ENCODE measurements at places on chromosomes 12 and 14. TPM values are rescaled to one million over a fixed set of nuclear protein-coding genes. Genes with fewer than 3 reads are reported as not detected.

GRCh38 chr12:93419388-93420034 lies 22.2 kb downstream of the UBE2N start:
- H3K4me1 ChIP-seq = no peaks in the 10 kb centered on the region
- H3K4me3 ChIP-seq = no peak overlapping the region
- DNase-seq = no peak
- no peaks in the 10 kb centered on the region for H3K27me3 ChIP-seq

DNA sequence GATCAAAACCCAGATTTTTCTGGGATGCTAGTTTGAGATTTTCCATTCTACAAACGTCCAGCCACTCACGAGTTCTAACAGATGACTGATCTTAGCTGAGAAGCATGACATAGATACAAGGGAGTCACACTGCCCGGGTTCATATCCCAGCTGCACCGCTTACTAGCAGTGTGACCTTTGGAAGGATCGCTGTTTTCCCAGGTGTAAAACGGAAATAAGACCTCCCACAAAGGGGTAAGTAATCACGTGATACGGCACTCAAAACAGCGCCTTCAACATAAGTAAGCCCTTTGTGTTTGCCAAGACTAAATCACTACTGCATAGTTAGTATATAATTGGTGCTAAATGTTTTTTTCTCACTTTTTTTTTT lies 624 bp upstream of the PWP1 start:
- DNase-seq = peak; percentile 60
- H3K36me3 ChIP-seq = peaks cover 16% of the 10 kb centered on the region
- H3K4me3 ChIP-seq = peak overlapping the region; percentile 80
- H3K27me3 ChIP-seq = no peaks in the 10 kb centered on the region
- peaks cover 12% of the 10 kb centered on the region for H3K4me1 ChIP-seq
- peak overlapping the region; percentile 84 for H3K27ac ChIP-seq

DNA sequence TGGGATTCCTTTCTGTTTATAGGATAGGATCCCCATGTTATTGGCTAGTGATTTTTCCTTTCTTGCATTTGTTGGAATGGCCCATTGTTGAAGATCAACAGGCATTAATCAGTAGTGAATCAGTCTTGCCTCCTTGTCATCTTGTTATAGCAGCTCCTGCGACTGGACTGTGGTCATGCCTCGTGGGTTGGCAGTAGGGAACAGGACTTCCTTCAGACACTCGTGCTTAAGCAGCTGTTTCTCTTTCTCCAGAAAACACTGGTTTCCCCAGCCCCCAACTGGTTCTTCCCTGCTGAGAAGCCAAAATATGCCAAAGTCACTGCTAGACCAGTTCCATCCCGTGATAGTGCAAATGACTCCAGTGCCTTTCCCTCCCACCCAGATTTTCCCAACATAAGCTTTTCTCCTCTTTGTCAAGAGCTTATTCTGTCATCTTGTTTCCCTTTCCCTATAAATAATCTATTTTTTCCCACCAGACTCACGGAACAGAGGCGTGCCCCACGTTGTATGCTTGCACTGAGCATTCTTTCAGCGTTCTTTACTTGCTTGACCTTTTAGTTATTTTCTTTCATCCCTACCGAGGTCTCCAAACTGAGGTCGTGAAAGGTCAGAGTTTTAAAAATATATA lies 83.5 kb downstream of the SAMD4A start:
- H3K4me1 ChIP-seq = peaks cover 43% of the 10 kb centered on the region
- DNase-seq = peak; percentile 69
- no peak overlapping the region for H3K4me3 ChIP-seq
- H3K36me3 ChIP-seq = no peaks in the 10 kb centered on the region

Gene NRIP2
- 1.8 TPM for total RNA-seq

GRCh38 chr14:39228509-39229221 lies 5.0 kb upstream of the MIA2 start:
- H3K27me3 ChIP-seq = no peaks in the 10 kb centered on the region
- H3K4me1 ChIP-seq = peaks cover 4% of the 10 kb centered on the region
- no peak overlapping the region for H3K4me3 ChIP-seq
- H3K27ac ChIP-seq = no peak overlapping the region
- H3K36me3 ChIP-seq = no peaks in the 10 kb centered on the region
- DNase-seq = no peak

- H3K27me3 ChIP-seq = no peaks in the 10 kb centered on the region
- DNase-seq = no peak
- H3K36me3 ChIP-seq = no peaks in the 10 kb centered on the region
Observed at GRCh38 chr12:129373746-129374145, 520.5 kb downstream of the GLT1D1 start.

- H3K36me3 ChIP-seq = no peaks in the 10 kb centered on the region
- no peaks in the 10 kb centered on the region for H3K27me3 ChIP-seq
- DNase-seq = peak; percentile 64
- no peak overlapping the region for H3K4me3 ChIP-seq
- peaks cover 33% of the 10 kb centered on the region for H3K4me1 ChIP-seq
Observed at GRCh38 chr12:123041811-123042655, 61.6 kb downstream of the ARL6IP4 start.

Gene ITGA5
- 37.3 TPM for total RNA-seq

Gene HELB
- 20.4 TPM for total RNA-seq

Gene SSPN
- total RNA-seq = 4.0 TPM

Gene ZDHHC22
- total RNA-seq = 13.4 TPM

- no peaks in the 10 kb centered on the region for H3K36me3 ChIP-seq
- no peak overlapping the region for H3K4me3 ChIP-seq
- H3K27ac ChIP-seq = peak overlapping the region; percentile 75
- peaks cover 35% of the 10 kb centered on the region for H3K4me1 ChIP-seq
- no peaks in the 10 kb centered on the region for H3K27me3 ChIP-seq
Observed at GRCh38 chr12:89080793-89081465, 271.4 kb downstream of the DUSP6 start.

- 0 out of 2 replicates have a peak, but pooled peaks cover 7% of the 10 kb centered on the region for H3K4me1 ChIP-seq
- H3K4me3 ChIP-seq = no peak overlapping the region
- no peaks in the 10 kb centered on the region for H3K36me3 ChIP-seq
- DNase-seq = no peak
- no peak overlapping the region for H3K27ac ChIP-seq
- H3K27me3 ChIP-seq = 0 out of 2 replicates have a peak, but pooled peaks cover 3% of the 10 kb centered on the region
Observed at GRCh38 chr12:94706250-94706661, 55.9 kb upstream of the TMCC3 start.

DNA sequence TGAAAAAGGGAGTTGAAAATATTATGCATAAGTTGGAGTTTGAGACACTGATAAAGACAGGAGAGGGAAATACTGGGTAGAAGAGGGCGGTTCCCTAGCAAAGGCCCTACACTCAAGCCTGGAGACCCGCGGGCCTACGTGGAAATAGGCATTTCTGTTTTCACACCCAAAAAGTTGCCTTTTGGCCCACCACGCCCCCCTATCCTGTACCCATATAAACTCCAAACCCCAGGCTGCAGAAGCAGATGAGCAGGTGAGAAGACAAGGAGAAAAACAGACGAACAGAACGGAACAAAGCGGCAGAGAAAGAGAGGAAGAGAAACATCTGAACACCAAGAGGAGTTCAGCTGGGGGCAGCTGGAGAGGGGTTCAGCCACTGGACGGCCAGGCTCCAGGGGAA lies 177.9 kb downstream of the GALC start:
- no peak overlapping the region for H3K27ac ChIP-seq
- no peak for DNase-seq
- H3K4me1 ChIP-seq = no peaks in the 10 kb centered on the region
- H3K36me3 ChIP-seq = no peaks in the 10 kb centered on the region
- no peaks in the 10 kb centered on the region for H3K27me3 ChIP-seq
- no peak overlapping the region for H3K4me3 ChIP-seq

- no peak overlapping the region for H3K4me3 ChIP-seq
- no peaks in the 10 kb centered on the region for H3K4me1 ChIP-seq
- H3K27ac ChIP-seq = no peak overlapping the region
- H3K27me3 ChIP-seq = no peaks in the 10 kb centered on the region
Observed at GRCh38 chr14:94405486-94405885, 17.1 kb upstream of the SERPINA1 start.

DNA sequence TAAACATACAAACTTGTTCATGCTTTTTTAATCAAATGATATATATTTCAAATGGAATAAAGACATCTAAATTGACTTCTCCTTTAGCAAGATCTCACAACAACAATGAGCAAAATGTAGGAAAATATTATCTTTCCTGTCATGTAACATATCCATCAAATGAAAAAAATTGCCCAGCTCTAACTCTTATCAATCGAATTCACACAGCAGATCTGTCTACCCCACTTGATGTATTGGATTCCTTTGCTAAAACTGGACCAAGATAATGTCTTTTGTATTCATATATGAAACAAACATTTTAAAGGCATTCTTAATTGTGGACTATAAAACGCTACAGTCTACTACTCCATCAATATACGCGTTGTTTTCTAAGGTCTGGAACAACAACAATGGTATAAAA lies 218.0 kb downstream of the SOX5 start:
- H3K27me3 ChIP-seq = no peaks in the 10 kb centered on the region
- no peaks in the 10 kb centered on the region for H3K4me1 ChIP-seq
- H3K36me3 ChIP-seq = no peaks in the 10 kb centered on the region

DNA sequence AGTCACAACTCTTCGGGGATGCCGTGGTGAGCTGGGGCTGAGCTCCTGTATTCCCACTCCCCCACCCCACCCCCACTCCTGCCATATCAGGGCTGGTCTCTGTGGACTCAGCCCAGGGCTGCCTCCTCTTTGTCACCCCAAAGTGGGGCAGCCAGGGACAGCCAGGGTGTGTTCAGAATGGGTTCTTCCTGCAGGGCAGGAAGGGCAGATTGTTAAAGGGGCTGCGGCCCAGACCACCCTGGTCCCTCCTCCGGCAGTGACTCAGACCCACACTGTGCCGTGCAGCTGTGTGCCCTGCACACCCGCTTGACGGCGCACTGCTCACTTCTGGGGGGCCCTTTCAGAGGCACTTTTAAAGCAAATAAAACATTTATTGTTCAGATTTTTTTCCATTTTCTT lies 9.3 kb downstream of the SLC48A1 start:
- no peak for DNase-seq
- no peaks in the 10 kb centered on the region for H3K27me3 ChIP-seq
- H3K36me3 ChIP-seq = peaks cover 43% of the 10 kb centered on the region
- no peaks in the 10 kb centered on the region for H3K4me1 ChIP-seq
- no peak overlapping the region for H3K27ac ChIP-seq
- H3K4me3 ChIP-seq = no peak overlapping the region

- peaks cover 2% of the 10 kb centered on the region for H3K4me1 ChIP-seq
- H3K27me3 ChIP-seq = no peaks in the 10 kb centered on the region
- H3K4me3 ChIP-seq = no peak overlapping the region
- peak; percentile 65 for DNase-seq
- no peaks in the 10 kb centered on the region for H3K36me3 ChIP-seq
- no peak overlapping the region for H3K27ac ChIP-seq
Observed at GRCh38 chr12:83432176-83432719, 745.5 kb downstream of the TMTC2 start.

Gene IQSEC3
- 0.05 TPM for total RNA-seq

DNA sequence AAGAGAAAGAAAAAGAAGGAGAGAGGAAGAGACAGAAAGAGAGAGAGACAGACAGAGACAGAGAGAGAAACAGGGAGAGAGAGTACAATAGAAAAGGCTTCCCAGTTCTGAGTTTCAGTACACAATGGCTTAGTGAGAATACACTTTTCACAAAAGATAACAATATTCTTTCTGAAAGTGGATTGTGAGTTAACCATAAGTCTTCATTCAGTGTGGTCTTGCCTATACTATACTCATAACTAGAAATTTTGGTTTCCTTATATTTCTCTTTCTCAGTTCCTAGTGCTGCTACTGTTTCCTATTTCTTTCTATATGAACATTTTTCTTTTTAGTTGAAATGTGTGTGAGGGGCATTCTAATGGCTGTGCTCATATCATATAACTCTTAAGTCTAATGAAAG lies 9.3 kb downstream of the CD163L1 start:
- H3K4me3 ChIP-seq = no peak overlapping the region
- no peak for DNase-seq
- H3K36me3 ChIP-seq = no peaks in the 10 kb centered on the region
- H3K27me3 ChIP-seq = no peaks in the 10 kb centered on the region
- no peaks in the 10 kb centered on the region for H3K4me1 ChIP-seq

DNA sequence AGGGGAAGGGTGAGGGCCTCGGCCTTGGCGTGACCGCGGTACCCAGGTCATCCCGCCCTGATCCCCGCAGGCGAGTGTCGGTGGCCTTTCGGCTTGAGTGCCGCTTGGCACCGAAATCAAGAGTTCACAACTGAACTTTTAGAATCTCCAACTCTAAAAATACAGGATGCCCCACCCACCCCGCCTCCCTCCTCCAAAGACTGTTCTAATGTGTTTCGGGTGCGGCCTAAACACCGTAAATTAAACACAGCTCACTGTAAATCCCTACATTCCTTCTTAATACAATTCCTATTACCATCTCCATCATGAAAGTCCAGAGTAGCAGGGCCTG lies 11.4 kb downstream of the SCNN1A start:
- H3K36me3 ChIP-seq = no peaks in the 10 kb centered on the region
- H3K4me3 ChIP-seq = no peak overlapping the region
- no peak for DNase-seq

Gene GRIP1
- 8.2 TPM for total RNA-seq

GRCh38 chr12:32105986-32106516 lies 596 bp upstream of the BICD1 start:
- H3K4me3 ChIP-seq = peak overlapping the region; percentile 98
- no peak for DNase-seq
- H3K36me3 ChIP-seq = no peaks in the 10 kb centered on the region

DNA sequence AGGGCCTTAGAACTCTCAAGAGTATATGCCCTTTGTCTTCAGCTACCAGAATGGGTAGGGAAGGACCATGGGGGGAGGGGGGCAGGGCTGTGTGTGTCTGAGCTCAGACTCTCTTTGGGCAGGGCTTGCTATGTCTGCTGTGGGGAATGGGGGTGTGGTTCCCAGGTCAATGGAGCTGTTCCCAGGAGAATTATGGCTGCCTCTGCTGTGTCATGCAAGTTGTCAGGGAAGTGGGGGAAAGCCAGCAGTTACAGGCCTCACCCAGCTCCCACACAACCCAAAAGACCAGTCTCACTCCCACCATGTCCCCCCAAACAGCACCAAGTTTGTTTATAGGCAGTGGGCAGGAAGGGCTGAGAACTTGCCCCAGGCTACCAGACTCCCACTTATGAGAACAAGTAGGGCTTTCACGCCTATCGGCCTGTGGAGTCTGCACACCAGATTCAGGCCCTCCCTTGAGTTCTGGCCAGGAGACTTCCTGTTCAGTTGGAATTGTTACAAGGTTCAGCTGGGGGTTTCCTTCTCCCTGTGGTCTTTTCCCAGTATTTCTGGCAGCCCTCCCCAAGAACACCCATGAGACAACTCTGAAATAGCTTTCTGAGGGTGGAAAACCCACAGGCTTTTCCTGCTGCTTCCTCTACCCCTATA lies 6.1 kb upstream of the SERPINA11 start:
- H3K27me3 ChIP-seq = no peaks in the 10 kb centered on the region
- no peak overlapping the region for H3K27ac ChIP-seq
- no peak overlapping the region for H3K4me3 ChIP-seq

GRCh38 chr12:18224745-18225144 lies 36.6 kb upstream of the PIK3C2G start:
- DNase-seq = peak; percentile 4
- H3K4me3 ChIP-seq = no peak overlapping the region
- H3K27ac ChIP-seq = no peak overlapping the region
- no peaks in the 10 kb centered on the region for H3K27me3 ChIP-seq
- H3K4me1 ChIP-seq = no peaks in the 10 kb centered on the region
- H3K36me3 ChIP-seq = no peaks in the 10 kb centered on the region
